AG04450 (cell line): ENCODE measurements at places on chromosomes 6 and 20.

DNA sequence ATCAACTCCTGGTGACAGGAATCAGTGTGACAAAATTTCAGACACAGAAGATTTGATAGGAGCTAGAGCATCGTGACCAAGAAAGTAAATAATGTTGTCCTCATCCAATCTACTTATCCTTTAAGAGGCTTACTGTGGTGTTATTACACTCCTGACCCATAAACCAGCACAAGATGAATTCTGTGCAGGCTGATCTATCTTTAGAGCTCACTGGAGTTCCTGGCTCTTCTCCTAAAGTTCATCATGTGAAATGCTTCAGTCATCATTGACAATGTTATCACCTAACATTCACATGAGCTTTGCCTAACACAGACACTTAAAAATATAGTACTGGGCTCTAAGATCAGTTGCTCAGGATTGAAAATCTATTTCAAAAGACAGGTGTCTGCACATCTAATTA, 271.0 kb upstream of the HSF2 start:
- no peak for DNase-seq

DNA sequence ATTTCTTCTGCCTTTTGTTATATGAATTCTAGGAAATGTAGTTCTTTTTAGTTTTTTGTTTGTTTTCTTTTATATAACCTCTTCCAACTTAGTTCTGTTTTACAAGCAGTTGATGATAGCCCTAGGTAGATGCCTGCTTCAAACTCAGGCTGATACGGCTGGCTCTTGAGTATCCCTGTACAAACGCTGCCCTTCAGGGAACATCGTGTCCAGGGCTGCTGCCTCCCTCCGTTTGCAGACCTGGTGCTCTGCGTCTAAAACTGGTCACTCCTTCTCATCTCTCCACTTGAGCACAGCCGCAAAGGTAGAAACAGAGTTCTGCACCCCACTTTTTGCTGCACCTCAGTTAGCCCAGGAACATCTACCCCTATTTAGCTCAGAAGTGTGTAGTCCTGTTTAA, 310.1 kb downstream of the PRL start:
- DNase-seq, result no peak

DNA sequence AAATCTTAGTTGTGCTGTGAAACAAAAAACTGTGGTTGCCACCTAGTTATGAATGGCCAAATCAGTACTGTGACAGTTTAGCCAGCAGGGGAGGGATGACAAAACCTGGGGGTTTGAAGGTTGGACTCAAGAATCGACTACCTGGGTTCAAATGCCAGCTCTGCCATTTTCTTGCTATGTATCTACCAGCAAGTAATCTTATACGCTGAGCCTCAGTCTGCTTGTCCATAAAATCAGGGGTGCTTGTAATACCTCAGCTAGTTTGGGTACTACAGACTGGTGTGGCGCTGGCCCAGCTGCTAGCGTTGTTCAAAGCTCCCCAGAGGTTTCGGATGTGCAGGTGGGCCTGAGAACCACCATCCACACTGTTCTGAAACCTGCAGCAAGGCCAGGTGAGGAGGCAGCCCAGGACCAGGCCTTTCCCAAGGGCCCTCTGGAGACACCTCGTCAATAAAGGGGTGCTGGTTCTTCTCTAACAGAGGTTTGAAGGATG, 40.4 kb downstream of the TRAM2 start:
- no peak for DNase-seq

DNA sequence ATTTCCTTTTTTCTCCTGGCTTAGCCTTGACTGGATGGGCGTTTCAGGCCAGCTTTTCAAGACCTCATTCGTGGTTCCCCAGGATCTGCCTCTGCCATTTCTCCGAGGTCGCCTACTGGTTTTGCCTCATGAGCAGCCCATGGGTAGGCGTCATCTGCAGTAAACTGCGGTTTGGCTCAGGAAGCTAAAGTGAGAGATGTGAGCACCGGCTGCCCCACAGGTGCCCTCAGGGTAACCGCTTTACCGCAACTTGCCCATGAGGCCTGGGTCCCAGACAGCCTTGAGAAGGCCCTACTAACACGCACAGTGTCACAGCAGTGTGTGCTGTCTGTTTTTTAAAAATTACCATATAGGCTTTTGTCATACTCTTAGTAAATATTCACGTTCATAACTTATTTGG, 53.4 kb upstream of the TBXT start:
- no peak for DNase-seq

DNA sequence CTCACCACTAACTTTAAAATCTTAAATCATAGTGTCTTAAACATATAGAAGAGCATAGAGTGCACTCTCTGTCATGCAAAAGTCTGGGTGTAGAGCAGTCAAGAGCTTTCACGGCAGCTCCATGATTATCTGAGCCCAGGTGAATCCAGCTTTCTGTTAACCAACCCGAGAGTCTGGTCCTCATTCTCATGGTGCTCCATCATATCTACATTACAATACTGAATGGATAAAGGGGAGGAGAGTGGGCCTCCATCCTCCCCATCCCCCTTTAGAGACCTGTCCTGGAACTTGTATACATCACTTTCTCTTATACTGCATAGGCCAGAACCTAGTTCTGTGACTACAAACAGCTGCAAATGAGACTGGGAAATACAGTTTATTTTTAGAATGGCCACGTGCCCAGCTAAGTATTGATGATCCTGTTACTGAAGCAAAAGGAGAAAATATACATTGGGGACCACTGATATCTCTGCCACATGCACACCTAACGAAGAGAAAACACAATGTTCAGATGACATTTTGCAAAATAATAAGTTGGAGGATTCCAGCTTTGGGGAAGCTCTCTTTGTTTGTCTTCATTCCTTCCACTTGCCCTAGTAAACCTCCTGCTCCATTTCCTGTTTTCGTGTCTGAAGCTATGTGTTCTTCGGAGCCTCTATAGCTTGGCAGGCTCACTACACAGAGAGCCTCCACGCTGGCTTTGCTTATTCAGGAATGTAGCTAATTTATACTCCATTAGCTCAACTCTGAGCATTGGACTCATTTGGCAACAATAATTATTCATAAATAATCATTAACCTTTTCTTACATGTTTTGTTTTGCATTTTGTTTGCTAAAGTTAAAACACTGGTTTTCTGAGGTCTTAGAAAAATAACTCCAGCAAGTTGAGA, 110.1 kb downstream of the IYD start:
- DNase-seq, result no peak

DNA sequence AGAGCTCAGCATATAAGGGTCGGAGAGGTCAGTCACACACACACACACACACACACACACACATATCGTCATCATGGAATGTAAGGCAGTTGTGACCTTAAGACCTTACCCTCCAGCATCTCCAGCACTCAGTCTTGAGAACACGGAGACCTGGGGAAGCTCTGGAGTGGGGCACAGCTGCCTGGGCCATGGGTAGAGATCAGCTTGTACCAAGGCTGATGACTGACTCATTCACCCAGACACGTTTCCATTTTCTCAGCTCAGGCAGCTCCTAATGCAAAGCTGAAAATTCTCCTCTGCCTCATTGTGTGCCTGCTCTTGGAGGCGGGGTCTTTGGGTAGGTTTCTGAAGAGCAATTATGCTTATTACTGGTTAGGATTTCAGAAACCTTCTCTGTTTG, 38.3 kb upstream of the PDYN start:
- DNase-seq, result no peak

GRCh38 chr20:53643031-53643832, 49.6 kb upstream of the ZNF217 start:
- DNase-seq, result no peak

DNA sequence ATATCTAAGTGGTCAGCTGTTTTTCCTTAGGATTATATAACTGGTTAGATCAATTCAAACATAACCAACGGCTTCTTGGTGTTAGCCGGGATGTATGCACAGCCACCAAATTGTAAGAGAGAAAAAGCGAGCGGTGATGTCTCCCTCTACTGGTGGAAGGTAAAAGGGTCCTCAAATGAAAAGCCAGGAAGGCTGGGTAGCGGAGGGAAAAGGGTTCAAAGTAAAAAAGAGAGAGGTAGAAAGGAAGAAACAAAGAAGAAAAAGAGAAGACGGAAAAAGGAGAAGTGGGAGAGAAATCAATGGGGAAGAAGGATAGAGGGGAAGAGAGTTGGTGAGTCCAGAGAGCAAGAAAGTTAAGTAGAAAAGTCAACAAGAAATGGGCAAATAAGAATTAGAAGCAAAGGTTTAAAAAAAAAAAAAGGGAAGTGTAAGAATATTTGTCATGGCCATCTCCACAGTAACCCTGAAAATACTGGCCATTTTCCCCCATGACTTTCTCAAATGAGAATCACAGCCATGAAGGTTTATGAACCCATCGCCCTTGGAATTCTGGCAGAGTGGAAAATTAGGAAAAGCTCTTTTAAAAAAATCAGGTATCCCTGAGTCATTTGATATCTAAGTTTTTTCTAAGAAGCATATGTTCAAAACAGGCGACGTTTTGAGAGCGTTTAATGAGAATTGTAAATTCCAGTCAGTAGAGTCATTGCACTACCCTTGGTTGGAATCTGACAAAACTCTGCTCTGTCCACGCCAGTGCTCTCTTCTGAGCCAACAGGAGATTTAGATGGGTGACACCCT, 155.6 kb upstream of the SNX9 start:
- DNase-seq, result no peak

GRCh38 chr6:42366999-42367352, 84.8 kb downstream of the TRERF1 start:
- DNase-seq, result no peak

DNA sequence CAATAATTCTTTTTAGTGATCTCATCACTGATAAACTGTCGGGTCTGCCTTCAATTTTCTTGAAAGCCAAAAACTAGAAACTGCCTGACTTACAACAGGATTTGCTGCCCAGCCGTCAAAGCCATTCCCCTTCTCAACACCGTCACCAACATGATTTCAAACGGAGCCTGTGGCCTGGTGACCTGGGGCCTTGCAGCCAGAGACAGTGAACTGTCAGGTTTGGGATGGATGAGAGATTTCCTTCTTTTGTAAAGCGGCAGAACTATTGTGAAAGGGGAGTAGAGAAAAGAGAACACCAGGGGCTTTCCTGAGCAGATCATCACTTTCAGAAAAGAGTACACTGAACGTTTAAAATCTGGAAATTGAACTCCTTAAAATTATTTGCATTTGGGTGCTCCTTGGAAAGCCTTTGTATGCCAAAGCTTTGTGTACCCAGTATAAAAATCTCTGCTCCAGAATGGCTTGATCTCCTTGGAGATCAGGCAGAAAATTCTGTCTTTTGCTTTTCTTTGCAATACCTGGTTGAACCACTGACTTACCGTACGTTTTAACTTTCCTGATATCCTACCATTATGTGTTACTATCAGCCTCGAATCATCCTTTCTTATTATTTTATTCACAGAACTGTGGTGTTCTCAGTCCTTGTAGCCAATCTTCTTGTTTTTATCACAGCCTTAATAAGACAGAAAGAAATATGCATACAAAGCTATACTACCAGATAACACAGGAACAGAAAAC, 125.2 kb downstream of the PACRG start:
- no peak for DNase-seq

DNA sequence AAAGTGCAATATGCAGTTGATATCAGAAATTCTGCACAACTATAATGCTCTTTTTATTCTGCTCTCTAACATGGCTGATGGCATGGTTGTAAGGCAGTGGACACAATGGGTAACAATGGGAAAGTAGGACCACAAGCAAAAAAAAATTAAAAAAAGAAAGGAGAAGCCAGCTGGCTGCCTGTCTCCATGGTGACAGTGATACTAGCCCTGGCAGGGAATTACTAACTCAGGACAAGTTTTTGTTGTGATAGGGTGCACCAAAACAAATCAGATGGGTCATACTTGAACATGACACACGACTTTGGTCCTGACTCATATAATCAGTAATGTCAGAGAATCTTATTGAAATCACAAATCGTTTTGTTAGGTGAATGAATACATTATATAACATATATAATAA, 169.4 kb downstream of the TRDN start:
- DNase-seq, result no peak

- no peak for DNase-seq
These were observed 200.9 kb downstream of the BACH2 start for GRCh38 chr6:90095788-90096187.

GRCh38 chr20:53916173-53916512, 154.3 kb downstream of the BCAS1 start:
- DNase-seq, result no peak

GRCh38 chr6:154251116-154251515, 105.5 kb downstream of the IPCEF1 start:
- no peak for DNase-seq

DNA sequence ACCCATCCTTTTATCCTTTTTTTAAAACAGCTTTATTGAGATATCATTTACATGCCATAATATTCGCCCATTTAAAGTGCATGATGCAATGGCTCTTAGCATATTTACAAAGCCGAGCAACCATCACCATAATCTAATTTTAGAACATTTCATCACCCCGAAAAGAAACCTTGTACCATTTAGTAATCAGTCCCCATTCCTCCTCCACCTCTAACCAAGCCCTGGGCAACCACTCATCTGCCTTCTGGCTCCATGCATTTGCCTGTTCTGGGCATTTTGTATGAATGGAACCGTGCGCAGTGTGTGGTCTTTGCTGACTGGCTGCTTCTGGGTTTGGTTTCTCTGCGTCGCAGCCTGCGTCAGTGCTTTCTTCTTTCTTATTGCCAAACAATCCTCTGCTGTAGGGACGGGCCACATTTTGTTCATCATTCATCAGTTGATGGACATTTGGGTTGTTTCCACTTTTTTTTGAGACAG, 10.2 kb upstream of the EEF1A2 start:
- no peak for DNase-seq

DNA sequence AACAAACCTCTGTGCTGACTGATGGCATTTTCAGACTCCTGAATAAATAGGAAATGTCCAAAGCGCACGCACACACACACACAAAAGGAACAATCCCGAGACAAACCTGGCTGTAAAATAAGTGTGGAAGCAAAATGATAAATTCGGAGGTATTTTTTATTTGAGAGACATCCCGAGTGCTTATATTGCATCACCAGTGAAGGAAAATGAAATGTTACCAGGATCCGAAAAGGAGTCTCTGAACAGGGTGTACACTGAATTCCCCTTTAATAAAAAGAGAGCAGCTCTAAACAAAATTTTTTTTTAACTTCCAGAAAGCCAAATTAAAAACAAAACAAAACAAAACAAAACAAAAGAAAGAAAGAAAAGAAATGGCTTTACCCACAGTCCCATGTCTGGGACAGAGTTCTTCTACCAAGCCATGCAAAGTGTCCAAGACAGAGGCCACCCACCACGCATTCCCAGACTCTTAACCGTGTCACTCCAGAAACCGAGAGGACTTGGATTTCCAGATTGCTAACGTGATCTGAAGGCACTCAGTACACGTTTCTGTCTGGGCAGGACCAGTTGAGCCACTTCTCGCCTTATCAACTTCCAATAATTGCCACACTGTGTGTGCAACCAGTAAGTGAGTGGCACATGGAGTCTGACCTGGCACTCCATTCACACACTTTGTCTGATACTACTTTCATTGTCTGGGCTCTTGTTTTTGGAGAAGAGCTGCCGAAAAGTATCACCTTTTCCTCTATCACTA, 817 bp downstream of the ME1 start:
- no peak for DNase-seq

- no peak for DNase-seq
These were observed 23.1 kb downstream of the DNAH8 start for GRCh38 chr6:38738261-38738660.

- no peak for DNase-seq
These were observed 1604.2 kb downstream of the KHDRBS2 start for GRCh38 chr6:60681806-60682205.

- no peak for DNase-seq
These were observed 197.6 kb downstream of the GMDS start for GRCh38 chr6:2047855-2048254.
